Effector memory CD8-positive, alpha-beta T cell (primary cell): ENCODE measurements at places on chromosomes 11 and 22.

- DNase-seq: no peak
Observed at GRCh38 chr11:36363361-36364268, 67.5 kb downstream of the PRR5L start.

- DNase-seq: no peak
Observed at GRCh38 chr11:74225565-74225964, 54.5 kb downstream of the PPME1 start.

GRCh38 chr11:13983081-13983751 is 20.7 kb downstream of the SPON1 start:
- no peak for DNase-seq

GRCh38 chr11:16028419-16028818 is 327.9 kb downstream of the SOX6 start:
- no peak for DNase-seq

GRCh38 chr11:134759274-134759673 is 347.2 kb upstream of the B3GAT1 start:
- no peak for DNase-seq
